ENCODE measurements at places on chromosomes 2 and 18.

DNA sequence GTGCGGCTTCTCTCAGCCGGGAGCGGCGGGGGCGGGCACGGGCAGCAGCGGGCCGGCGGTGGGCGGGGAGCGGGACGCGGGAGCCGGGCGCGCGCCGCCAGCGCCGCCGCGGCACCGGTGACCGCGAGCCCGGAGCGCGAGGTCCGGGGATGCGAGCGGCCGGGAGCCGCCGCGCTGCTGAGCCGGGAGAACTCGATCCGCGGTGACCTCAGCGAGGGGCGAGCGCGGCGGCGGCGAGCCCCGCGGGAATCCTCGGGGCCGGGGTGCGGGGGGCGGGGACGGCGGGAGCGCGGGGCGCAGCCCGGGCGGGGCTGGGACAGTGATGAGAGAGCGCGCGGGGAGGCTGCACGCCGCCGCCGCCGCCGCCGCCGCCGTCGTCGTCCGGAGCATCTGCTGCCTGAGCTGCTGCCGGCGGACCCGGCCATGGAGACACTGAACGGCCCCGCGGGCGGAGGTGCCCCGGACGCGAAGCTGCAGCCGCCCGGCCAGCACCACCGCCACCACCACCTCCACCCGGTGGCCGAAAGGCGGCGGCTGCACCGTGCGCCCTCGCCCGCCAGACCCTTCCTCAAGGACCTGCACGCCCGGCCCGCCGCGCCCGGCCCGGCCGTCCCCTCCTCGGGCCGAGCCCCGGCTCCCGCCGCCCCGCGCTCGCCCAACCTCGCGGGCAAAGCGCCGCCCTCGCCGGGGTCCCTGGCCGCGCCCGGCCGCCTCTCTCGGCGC is at the start of gene MTCL1:
MTCL1 (plus strand) TSS at position 319 of the 723 bp plus-strand sequence; CDS start at position 424, 105 bp downstream.
- no peak for DNase-seq

GRCh38 chr18:48320639-48320945 is 88.6 kb downstream of the ZBTB7C start:
- no peak for DNase-seq

GRCh38 chr18:5197461-5197860 is 404 bp upstream of the AKAIN1 start:
- no peak for DNase-seq

GRCh38 chr18:80068571-80069272 is 34.5 kb downstream of the RBFA start:
- no peak for DNase-seq

DNA sequence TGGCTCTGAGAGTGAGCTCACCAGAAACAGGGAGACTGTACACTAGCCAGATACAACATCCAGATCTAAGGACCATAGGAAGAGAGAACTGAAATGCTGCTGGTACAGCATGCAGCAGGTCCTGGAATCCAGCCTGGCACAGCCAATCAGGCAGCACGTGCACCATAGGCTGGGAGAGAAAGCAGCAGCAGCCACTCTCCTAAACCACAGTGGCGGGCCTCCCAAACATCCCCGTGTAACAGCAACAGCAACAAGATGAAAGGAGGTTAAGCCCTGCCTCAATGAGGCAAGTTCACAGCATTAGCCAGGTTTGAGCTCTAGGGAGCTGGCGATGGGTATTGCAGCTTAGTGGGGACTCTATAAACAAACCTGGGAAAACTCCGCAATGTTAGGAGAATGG is 192.0 kb downstream of the EPHA4 start:
- no peak for DNase-seq

DNA sequence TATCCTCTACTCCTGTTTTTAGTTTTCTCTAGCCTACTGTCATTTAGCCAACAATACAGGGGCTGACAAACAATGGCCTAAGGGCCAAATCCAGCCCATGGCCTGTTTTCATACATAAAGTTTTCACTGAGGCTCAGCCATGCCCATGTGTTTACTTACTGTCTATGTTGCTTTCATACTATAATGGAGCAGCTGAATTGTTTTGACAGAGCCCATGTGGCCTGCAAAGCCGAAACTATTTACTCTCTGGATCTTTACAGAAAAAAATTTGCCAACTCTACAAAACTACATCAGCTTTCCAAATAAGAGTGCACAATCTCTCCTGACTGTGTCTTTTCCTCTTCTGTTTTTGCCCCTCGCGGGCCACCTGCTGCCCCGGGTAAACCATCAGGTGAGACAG is 24.0 kb downstream of the LGALSL start:
- no peak for DNase-seq

GRCh38 chr2:60317844-60318243 is 235.6 kb downstream of the BCL11A start:
- DNase-seq, result no peak

DNA sequence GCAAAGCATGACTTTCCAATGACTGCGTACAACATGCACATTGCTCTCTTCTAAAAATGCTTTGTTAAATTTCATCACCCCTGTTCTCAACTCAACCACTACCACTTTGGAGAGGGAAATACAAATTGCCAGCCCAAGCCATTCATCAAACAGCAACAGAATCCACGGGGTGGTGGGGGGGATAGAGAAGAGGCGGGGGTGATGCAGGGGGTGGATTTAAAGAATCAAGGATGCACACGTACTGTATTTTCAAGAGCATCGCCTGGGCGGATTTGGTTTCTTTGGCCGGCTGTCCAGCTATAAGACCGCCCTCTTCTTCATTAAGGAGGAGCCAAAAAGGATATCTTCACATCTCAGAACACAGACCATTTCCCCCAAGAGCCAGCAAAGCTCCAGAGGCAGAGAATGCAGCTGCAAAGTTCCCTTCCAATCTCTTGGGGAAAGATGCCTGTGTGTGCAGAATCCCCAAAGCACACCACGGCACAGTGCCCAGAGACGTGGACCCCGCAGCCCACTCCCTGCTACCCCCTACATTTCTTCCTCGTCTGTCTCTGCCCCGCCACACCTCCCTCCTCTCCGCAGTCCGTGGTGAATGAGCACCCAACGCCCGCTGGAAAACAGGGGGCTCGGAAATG is 977 bp downstream of the SLC8A1 start:
- no peak for DNase-seq

DNA sequence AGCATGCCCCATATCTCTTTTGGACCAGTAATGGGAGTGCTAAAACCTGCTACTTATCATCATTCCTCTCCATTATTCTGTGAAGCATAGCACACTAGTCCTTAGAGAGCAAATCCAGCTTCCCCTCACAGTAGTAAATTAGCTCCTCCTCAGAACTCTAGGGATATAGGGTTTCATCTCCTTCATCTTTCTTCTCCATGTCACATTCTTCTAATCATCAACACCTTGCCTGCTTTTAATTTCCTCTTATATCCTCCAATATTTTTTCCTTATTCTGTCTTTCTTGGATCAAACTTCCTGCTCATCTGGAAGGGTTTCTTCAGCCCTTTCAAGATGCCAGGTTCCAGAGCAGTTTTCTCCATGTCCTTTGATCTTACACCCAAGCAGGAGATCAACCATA is 321.4 kb upstream of the ACVR2A start:
- no peak for DNase-seq

DNA sequence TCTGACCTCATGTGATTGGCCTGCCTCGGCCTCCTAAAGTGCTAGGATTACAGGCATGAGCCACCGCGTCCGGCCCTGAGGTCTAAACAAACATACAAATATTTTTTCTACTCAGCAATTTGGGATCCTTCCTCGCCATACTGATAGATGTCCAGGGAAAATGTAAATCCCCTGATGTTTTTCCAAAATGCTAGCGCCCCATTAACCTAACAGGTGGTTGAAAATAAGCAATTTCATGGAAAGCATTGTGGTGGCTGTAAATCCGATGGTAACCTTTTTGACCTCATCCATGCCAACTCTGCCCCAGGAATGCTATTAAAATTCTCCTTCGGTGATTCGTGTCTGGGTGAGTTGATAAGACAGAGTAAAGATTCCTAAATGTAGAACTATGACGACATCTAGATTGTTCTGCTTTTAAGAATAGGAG is 19.3 kb downstream of the GEMIN6 start:
- DNase-seq, result no peak

GRCh38 chr2:237857791-237858190 is 1.6 kb upstream of the RAMP1 start:
- DNase-seq, result no peak

DNA sequence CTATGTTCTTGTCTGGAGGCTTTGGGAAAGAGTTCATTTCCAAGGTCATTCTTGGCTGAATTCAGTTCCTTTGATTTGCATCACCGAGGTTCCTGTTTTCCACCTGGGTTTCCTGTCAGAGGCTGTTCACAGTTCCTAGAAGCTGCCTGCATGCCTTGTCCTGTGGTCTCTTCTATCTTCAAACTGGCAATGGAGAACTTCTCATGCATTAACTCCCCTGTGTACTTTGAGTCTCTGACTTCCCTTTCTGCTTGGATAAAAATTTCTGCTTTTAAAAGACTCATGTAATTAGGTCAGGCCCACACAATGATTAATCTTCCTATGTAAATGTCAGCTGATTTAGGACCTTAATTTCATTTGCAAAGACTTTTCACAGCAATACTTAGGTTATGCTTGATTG is 499.3 kb upstream of the FANCL start:
- no peak for DNase-seq

GRCh38 chr2:206230060-206230762 is 44.3 kb upstream of the ZDBF2 start:
- DNase-seq, result no peak

DNA sequence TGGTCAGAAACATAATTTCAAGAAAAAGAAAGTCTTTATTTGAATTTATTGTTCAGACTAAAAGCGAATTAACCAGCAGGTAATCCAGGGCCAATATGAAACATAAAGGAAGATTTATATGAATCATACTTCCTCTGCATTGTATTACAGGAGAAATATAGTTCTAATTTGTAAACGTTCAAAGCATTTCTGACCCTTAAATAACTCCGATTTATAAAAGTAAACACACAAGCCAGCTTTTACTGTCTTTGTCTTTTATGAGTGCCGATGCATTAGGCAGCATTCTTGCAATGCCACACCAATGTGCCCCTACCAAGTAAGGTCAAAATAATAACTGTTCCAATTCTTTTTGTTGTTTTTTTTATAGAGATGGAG is 118.8 kb upstream of the RBBP8 start:
- DNase-seq, result no peak

GRCh38 chr18:49920731-49921130 is 107.4 kb upstream of the ACAA2 start:
- DNase-seq, result peak; percentile 32

- no peak for DNase-seq
Measured at GRCh38 chr2:71712158-71712818, 258.9 kb downstream of the DYSF start.

- peak; percentile 56 for DNase-seq
Measured at GRCh38 chr2:7744827-7745226, 827.6 kb downstream of the RNF144A start.

DNA sequence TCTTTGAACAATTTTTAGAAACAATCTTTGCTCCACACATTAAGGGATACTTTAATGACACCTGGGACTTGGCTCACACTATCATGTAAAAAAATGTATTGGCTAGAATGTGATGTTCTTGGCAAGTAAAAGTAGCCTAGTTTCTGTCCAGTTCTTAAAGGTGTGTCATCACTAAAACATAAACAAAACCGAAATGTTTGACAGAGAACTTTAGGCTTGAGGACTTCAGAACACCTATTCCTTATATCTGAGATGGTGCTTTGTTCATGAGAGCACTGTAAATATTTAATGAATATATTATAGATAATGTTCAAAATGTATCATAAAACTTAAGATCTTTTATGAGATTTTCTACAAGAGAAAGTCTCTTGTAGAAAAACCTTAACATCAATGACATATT is 19.8 kb upstream of the HNRNPA3 start:
- DNase-seq, result no peak

DNA sequence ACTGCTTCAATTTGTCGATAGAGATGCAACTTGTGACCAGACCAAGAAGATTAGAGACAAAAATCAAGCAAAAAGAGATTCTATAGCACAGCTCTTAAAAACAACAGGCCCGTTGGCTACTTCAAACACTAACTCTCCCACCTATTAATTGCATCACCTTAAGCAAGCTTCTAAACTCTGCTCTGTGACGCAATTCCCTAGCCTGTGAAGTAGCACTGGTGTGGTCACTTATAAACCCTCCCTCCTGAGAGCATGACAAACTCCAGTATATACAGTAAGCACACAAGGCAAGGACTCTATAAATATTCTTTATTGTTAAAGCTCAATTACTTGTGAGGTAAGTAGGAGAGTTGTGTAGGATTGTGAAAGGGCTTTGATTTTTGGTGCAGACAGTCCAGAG is 72.3 kb downstream of the CMPK2 start:
- DNase-seq, result peak; percentile 22

DNA sequence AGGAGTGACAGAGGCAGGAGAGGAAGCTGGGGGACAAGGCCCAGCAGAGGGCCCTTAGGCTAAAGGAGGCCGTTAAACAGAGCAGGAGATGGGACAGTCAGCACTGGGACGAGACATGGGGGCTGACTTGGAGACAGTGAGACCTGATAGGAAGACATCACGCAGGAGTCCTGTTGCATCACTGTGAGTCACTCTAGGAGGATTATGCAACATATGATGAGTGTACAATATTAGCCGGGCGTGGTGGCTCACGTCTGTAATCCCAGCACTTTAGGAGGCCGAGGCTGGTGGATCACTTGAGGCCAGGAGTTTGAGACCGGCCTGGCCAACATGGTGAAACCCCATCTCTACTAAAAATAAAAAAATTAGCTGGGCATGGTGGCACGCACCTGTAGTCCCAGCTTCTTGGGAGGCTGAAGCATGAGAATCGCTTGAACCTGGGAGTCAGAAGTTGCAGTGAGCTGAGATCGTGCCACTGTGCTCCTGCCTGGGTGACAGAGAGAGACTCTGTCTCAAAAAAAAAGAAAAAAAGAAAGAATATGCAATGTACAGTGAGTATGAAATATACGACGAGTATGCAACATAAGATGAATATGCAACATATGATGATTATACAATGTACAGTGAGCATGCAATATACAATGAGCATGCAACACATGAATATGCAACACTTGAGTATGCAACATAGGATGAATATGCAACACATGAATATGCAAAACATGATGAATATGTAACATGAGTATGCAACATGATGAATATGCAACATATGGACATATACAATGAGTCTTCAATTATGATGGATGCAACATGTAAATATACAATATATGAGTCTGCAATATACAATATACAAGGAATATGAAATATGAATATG is 83.3 kb upstream of the ID2 start:
- DNase-seq, result peak; percentile 76

GRCh38 chr2:204051476-204051875 is 114.9 kb downstream of the ICOS start:
- no peak for DNase-seq

GRCh38 chr18:11994336-11994702 is 13.0 kb downstream of the IMPA2 start:
- peak; percentile 62 for DNase-seq

DNA sequence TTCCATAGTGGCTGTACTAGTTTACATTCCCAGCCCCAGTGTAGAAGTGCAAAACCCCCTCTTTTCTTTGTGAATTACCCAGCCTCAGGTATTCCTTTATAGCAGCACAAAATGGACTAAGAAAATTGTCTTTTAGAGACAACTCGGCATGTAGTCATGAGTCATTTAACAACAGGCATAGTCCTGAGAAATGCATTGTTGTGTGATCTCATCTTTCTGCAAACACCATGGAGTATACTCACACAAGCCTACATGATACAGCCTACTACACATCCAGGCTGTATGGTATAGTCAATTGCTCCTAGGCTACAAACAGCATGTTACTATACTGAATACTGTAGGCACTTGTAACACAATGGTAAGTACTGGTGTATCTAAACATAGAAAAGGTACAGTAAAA is 44.4 kb upstream of the MBP start:
- no peak for DNase-seq
